Left kidney (tissue), 8 donors: ENCODE measurements at places on chromosomes 2 and 18. TPM values are rescaled to one million over a fixed set of nuclear protein-coding genes. Genes with fewer than 3 reads are reported as not detected.

NOSTRIN gene
- polyA plus RNA-seq, result 37.2 TPM

CKAP2L gene
- polyA plus RNA-seq, result 20.9 TPM

CABYR gene
- polyA plus RNA-seq, result 13.0 TPM

DRC1 gene
- polyA plus RNA-seq, result 3.4 TPM

PCARE gene
- polyA plus RNA-seq, result 0.43 TPM

ARHGAP28 gene
- 60.3 TPM for polyA plus RNA-seq

FBXO41 gene
- 2.1 TPM for polyA plus RNA-seq

KCNK3 gene
- 1.1 TPM for polyA plus RNA-seq

NTSR2 gene
- polyA plus RNA-seq, result not detected

DLX1 gene
- 0.43 TPM for polyA plus RNA-seq

UGT1A4 gene
- polyA plus RNA-seq, result not detected

SLC19A3 gene
- polyA plus RNA-seq, result 10.7 TPM

DNA sequence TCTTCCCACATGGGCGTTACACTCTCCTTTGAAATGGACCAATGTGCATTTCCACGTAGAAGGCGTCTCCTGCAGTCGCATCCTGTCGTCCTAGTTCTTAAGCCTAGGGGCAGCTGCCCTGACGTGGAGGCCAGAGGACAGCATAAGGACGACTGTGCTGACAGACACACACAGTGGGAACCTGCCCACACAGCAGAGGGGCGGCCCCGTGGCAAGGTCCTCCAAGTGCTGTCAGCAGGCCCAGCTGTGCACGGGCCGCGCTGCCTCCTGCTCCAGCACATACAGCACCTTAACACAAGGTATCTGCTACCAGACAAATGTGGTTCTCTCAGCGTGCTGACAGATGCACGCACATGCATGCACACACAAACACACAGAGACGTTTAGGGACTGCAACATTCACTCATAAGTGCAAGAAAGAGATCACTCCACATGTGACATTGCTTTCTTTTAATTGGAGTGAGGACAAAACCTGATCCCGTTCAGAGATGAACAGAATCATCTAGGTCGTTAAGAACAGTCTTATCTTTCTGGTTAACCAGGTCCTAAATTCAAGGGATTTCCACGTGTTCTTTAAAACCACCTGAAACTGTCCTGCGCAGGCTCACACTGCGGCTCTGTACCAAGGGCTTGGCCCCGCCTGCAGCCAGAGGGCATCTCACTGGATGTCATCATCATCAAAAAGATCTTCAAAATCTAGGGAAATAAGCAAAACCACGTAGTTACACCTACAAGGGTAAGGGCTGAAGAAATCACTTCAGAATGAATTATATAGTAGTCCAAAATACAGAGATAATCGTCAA is 5.5 kb downstream of the COPS9 start:
- DNase-seq, result no peak

DNA sequence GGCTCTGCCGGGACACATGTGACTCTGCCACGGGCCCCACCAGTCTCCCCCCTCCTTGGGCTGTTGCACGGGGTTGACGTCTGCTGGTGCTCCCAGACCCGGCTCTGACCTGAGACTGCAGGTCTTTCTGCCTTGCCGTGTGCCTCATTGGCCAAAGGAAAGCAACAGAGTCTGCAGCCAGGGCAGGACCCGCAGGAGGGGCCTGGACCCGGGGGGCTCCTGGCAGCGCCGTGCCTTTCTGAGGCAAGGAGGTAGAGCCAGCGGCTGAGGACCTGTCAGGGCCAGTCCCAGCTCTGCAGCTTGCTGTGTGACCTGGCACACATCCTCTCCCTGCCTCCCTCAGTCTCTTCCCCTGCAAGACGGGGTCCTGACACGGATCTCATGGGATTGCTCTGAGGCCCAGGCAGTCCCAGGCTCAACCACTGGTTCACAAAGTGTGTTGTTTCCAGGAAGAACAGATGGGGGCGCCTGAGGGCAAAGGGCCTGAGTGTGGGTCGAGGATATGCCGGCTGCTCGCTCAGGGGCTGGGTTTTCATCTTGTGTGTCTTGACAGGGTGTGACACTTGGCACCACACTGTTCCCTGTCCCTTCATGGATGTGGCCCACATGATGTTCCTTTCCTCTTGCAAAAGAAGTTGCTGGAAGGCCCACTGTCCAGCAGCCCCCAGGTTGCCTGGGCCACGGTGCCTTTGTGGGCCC is 9.0 kb downstream of the CAPN10 start:
- no peak for DNase-seq

DNA sequence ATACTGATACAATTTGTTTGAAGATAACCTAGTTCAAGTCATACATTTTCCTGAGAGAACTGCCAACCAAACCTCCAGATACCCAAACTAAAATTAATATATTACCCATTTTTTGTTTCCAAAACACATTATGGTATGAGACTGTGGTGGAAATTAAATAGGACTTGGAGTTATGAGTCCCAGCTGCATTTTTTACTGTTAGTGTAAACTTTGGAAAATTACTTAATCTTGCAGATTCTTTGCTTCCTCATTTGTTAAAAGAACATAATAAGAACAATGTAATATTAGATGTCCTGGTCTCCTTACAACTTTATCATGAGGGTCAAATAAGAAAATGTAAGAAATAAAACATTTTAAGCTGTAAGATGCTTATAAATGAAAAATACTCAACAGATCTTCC is 98.2 kb upstream of the TRIB2 start:
- no peak for DNase-seq

GRCh38 chr2:156541229-156541628 is 105.0 kb downstream of the GPD2 start:
- no peak for DNase-seq

GRCh38 chr2:85901155-85901554 is 12.4 kb upstream of the ST3GAL5 start:
- DNase-seq, result no peak

- no peak for DNase-seq
These were observed 100.5 kb downstream of the SPTBN1 start for GRCh38 chr2:54556621-54557121.

- no peak for DNase-seq
These were observed 218.6 kb downstream of the DYM start for GRCh38 chr18:49241852-49242251.

- DNase-seq, result no peak
These were observed 3.0 kb upstream of the TGFA start for GRCh38 chr2:70556608-70557007.

GRCh38 chr2:59654710-59655109 is 898.7 kb downstream of the BCL11A start:
- DNase-seq, result no peak

- DNase-seq, result no peak
These were observed 7.0 kb upstream of the FAM178B start for GRCh38 chr2:96993367-96993766.

DNA sequence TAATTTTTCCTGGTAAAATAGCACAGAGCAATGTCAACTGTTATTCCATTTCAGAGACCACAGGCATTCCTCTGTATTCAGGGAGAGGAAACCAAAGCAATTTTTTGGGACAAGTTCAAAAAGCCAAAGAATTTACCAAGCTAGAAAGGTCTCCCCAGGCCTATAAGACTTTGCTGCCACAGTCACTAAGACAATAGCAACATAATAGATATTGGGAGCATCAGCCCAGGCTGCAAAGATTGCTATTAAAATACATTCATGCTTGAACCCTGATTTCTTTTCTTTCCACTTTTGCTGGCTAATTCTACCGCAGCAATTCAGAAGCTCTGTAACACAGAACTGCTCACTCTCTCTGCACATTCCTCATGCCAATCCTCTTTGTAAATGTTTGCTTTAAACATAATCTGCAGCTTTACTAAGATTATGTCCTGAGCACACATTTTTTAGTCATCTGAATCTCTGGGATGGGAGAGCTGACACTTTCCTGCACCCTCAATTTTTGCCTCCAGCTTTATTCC is 76.3 kb downstream of the CLHC1 start:
- no peak for DNase-seq

DNA sequence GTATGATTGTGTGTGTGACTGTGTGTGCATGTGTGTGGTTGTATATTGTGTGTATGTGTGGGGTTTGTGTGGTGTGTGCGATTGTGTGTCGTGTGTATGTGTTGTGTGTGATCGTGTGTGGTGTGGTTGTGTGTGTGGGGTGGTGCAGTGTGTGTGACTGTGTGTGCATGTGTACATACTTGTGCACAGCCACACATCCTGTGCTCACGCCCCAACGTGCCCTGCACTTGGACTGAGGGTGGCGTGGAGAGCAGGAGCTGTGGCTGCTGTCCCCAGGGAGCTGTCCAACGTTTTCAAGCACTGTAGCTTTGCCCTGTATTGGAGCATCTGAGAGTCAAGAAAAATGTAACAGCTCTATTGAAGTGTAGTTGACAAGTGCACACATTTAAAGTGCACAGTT is 243.2 kb upstream of the HDAC4 start:
- peak; percentile 15 for DNase-seq

DNA sequence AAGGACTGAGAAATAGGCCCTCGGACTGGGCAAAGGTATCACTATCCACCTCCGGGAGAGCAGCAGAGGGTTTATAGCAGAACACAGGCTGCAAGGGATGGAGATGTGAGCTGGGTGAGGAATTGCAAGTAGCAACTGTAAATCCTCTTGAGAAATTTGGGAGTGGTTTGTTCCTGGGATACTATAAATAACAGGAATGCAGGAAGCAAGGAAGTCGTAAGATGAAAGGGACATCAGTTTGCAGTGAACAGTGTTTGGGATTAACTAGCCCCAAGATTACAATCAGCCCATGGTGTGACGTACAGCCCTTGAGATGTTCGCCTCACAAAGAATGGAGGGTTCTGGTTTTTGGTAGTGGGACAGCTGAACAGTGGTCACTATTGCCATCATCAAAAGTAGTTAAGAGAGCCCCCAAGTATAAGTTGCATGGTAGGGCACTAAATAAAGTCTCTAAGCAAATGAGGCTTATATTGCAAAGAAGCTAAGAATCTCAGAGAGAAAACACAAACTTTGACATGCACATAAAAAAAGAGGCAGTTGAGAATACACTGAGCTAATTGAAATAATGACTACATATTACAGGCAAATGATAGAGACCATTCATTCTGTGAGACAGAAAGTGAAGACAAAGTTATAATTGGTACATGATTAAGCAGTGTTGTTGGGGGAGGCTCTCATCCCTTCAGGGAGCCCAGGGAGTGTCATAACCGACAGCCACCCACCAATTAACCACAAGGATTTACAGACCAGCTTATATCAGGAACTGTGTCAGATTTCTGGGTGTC is 362.5 kb upstream of the ACVR2A start:
- no peak for DNase-seq

GRCh38 chr18:65468881-65469280 is 281.9 kb upstream of the CDH7 start:
- no peak for DNase-seq

DNA sequence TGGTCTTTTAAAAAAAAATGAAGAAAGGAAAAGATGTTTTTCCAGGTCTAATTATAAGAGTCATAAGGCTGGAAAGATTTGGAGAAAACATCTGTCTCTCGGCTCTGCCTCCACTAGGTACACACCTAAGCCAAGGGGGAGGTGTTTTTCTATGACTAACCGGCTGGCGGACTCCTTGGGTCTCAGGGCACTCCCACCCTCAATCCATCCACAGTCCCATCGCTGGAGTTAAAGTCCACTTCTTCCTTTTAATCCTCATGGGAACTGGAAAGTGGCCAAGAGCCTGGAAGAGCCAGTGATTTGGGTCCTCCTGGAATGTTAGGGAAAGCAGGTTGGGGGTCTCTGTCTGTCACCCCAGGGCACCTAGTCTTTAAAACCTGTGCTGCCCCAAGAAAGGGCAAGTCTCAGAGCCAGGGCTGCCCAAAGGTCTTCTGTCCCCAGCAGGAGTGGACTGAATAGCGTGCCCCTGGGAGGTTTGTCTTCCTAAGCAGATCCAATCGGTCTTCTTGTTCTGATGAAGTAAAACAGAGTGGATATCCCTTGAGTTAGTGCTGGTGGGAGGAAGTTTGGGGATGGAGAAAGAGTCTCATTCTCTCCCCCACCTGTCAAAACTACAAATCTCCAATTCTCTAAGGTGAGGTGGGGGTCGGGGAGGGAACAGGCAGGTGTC is 66.4 kb downstream of the MCFD2 start:
- DNase-seq, result no peak

- DNase-seq, result no peak
These were observed 106.5 kb upstream of the TEX51 start for GRCh38 chr2:126792186-126792585.

DNA sequence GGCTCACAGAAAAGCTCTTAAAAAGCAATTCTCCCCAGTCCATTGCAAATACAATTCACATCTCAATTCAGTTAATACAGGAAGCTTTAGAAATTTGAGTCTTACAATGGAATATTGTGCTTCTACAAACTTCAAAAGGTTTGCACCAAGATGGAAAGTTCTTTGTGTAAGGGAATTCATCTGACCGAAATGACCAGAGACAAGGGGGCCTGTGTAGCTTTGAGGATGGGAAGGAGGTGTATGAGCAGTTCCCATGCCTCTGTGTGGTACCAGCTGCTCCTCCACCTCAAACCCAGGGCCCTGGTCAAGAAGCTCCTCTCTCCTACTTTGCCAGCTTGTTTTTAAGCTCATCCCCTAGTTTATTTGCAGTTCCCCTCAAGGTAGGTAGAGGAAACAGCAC is 312.8 kb upstream of the PKDCC start:
- DNase-seq, result no peak

GRCh38 chr2:203621981-203622515 is 84.4 kb upstream of the CD28 start:
- no peak for DNase-seq

DNA sequence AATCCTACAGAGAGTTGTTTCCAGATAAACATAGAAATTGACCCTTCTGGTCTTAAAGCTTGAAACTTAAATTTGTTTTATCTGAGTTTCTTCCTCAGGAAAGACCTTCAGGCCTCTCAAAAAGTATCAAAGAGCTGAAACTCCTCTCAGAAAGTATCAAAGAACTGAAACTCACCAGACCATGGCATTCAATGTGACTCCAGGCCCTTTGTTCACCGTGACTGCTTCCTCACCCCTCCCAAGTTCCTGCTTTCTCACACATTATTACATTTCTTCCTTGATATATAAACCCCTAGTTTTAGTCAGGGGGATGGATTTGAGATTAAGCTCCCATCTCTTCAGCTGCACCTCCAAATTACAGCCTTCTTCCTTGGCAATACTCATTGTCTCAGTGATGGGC is 6.0 kb downstream of the ANKMY1 start:
- DNase-seq, result no peak

DNA sequence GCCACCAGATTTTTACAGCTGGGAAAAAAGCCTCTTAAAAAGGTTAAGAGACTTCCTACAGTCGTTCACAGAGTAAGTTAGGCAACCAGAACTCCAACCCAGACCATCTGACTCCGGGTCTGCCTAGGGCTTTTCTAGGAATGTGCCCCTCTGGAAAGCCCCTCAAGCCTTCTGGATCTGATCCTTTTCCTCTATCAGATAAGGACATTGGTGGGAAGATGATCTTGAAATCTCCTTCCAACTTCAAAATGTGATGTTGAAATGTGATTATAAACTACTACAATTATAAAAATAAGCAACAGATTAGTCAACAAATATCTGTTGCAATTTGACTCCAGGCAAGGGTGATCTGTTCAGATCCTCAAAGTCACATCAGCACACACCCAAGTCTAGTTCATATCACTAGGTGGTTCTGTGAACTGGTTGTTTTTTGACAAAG is 270.4 kb downstream of the ARHGAP15 start:
- DNase-seq, result no peak
